ENCODE measurements at places on chromosomes 12 and 14.

- no peak for DNase-seq
Measured at GRCh38 chr12:23634344-23634743, 315.1 kb downstream of the SOX5 start.

DNA sequence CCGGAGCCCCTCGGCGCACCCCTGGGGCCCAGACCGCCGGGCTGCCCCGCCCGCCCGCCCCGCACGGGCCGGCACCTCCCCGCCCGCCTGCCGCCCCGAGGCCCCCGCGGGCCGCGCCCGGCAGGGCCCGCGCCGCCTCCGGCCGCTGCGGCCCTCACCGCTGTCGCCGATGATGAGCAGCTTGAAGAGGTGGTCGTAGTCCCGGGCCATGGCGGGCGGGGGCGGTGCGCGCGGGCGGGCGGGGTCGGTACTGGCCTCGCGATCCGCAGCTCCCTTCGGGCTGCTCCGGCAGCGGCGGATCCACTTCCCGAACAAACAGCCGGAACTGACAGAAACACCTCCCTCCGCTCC lies at the start of gene RAB35:
Gene RAB35 (minus strand): TSS at position 313 of the 351 bp plus-strand sequence. CDS start 103 bp downstream, at position 210.
- DNase-seq: no peak

DNA sequence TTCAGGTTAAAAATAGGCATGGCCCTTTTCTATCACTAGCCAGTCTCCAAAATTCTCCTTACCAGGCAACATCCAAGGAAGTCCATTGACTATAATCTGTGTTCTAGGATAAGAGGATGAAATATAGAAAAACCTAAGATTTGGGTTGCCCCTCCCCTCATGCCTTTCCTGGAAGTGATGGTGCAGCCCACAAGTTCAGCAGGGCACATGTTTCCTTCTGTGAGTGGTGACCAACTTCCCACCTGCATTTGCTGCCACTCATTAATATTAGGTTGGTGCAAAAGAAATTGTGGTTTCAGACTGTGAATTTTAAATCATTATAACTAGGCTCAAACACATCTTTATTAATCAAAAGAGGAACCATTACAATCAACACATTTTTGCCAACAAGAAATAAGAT lies 250.5 kb upstream of the FKBP4 start:
- no peak for DNase-seq

GRCh38 chr14:55762595-55763232 lies 182.7 kb downstream of the KTN1 start:
- no peak for DNase-seq

- DNase-seq: no peak
Measured at GRCh38 chr12:9027161-9028059, 38.1 kb downstream of the KLRG1 start.

GRCh38 chr12:113684053-113684907 lies 212.6 kb upstream of the LHX5 start:
- peak; percentile 17 for DNase-seq

DNA sequence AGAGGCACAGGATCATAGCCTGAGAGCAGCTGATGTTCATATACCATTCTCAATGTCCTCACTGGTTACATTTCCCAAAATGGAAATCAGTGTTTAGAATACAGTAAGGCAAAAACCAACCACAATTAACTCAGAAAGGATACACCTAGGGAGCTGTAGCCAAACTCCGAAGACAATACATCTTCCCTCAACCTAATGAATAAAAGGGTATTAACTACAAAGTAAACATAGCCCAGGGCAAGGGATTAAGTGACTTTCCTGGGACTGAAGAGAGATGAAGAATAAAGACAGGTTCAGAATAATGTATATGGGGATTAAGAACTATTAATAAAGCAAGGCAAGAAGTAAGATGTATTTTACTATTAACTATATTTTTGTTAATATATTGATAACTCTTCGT lies 79.5 kb downstream of the RPS29 start:
- no peak for DNase-seq

DNA sequence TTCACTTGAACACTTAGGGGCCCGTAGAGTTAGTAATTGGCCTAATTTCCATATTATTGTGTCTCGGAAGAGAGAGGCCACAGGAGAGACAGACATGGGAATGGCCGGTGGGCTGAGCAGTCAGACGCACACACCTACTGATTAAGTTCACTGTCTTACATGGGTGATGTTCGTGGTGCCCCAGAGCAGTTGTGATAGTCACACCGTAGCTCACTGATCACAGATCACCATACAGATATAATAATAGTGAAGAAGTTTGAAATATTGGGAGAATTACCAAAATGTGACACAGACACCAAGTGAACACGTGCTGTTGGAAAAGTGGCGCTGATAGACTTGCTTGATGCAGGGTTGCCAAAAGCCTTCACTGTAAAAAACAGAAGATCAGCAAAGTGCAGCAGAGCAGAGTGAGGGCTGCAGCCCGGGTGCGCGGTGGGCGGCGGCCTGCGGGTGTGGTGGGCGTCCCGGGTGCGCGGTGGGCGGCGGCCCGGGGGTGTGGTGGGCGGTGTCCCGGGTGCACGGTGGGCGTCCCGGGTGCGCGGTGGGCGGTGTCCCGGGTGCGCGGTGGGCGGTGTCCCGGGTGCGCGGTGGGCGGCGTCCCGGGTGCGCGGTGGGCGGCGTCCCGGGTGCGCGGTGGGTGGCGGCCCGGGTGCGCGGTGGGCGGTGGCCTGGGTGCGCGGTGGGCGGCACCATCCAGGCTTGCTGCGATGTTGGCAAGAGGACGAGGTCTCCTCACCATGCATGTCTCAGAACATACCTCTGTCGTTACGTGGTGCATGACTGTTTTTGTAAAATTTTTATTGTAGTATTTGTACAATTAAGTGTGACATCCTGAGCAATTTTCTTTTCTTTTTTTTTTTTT lies 34.3 kb upstream of the TEX22 start:
- DNase-seq: peak; percentile 32

DNA sequence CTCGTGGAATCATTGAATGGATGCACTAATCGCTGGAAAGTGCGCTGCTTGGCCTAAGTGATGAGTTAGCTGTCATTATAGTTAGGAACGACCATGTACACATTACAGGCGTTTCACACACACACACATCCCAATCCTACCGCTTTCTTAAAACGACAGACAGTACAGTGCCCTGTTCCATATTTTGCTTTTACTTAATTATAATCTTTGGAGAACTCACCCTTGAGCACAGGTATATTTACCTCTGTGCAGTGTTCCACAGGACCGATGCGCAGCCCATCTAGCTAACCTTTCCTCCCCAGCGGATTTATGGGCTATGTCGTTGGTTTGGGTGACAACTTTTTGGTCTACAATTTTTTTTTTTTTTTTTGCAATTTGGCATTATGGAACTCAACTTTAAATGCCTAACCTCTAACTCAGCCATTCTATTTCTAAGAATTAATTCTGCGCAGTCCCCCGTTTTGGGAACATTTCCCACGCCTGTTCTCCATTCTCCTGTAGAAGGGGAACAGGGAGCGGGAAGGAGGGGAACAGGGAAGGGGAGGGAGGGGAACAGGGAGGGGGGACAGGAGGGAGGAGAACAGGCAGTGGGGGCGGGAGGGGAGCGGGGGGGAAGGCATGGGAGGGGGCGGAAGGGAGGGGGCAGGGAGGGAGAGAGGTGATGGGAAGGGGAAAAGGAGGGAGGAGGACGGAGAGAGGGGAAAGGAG lies 663 bp upstream of the ULK1 start:
- DNase-seq: no peak

DNA sequence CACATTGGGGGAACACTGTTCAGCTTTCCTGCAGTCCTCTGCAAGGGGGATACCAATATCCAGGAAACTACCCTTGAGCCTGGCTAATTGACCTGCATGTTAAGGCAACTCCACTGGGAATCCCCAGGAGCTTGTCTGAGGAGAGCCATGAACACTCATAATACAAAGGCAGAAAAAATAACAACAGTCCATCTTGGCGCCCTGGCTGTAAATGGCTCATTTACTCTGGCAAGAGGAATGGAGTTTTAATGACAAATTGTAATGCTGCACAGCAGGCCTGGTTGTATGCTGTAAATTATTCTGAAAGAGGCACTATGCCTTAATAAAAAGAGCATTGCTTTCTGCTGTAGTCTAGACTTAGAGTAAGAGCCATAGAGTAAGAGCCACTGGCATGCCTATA lies 58.3 kb downstream of the SLC8A3 start:
- DNase-seq: no peak

GRCh38 chr12:92369636-92370035 lies 224.0 kb upstream of the BTG1 start:
- DNase-seq: no peak

GRCh38 chr14:22184830-22185168 lies 404.2 kb downstream of the DAD1 start:
- no peak for DNase-seq

- DNase-seq: no peak
Measured at GRCh38 chr12:93229494-93230325, 148.0 kb upstream of the NUDT4 start.

GRCh38 chr14:28102001-28102400 lies 664.6 kb upstream of the FOXG1 start:
- peak; percentile 82 for DNase-seq

DNA sequence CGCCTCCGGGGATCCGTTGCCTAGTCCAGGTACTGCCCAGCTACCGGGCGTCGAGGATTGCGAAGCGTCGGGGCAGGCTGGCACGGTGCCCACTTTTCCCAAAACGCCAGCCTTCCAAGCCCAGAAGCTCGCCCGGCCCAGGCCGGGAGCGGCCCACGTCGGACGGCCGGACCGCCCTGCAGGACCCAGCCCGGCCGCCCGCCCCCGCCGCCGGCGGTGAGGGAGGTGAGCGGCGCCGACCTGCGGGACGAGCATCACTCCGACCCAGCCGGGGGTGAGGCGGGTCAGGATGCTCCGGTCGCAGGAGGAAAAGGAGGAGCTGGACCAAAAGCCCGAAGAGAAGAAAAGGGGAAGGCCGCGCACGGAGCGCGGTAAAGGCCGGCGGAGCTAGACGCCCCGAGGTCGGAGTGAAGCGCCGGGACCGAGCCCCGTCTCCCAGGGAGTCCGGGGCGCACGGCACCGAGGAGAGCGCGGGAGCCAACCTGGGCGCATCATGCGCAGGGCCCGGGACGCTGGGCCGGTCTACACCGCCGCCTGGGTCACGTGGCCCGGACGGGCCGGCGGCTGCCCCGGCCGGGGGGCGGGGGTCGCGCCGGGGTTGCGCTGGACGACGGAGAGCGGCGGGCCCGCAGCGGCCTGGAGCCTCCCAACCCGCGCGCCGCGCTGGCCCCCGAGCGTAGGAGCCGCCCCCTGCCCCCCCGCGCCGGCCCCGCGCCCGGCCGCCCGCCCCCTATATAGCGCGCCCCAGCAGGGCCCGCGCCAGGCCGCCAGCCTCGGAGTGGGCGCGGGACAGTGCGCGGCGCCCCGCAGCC lies at the start of gene AQP5:
Gene AQP5 (plus strand): TSS at position 762 of the 812 bp plus-strand sequence. CDS start 146 bp downstream, outside the sequence.
- DNase-seq: no peak

- DNase-seq: no peak
Measured at GRCh38 chr12:45969084-45969483, 21.3 kb downstream of the SCAF11 start.

- no peak for DNase-seq
Measured at GRCh38 chr14:68744613-68745012, 48.3 kb downstream of the ZFP36L1 start.

DNA sequence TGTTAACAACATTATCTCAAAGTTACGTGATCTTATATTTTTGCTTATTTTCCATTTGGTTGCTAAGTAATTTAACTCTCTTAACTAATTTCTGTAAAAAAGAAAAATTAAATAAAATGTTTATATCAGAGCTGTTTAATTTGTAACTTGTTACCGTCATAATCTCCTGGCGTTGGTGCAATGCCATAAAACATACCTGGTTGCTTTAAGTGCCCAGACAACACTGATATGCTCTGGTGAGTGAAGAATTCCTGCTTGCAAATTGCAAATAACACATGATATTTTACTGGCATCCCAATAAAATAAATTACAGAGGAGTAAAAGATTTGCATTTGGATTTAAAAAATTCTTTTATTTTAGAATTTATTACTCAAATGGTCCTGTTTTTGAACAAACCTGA lies 640.1 kb upstream of the MIS18BP1 start:
- DNase-seq: no peak

DNA sequence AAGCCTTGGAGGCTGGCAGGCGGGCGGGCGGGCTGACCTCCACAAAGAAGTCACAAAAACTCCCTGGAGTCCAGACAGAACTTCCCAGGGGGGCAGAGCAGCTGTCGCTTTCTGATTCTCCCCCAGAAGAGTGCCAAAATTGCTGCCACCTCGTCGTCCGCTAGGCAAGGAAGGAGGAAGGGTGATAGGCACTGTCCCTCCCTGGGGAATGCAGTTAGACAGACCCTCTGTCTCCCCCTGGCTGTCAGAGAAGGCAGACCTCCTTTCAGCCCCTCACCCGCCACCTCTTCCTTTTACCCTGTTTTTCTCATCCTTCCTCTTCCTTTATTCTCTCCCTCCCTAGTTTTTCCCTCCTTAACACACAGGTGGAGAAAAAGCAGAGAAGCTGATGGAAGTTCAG lies 18.7 kb downstream of the GRIN2B start:
- DNase-seq: no peak

DNA sequence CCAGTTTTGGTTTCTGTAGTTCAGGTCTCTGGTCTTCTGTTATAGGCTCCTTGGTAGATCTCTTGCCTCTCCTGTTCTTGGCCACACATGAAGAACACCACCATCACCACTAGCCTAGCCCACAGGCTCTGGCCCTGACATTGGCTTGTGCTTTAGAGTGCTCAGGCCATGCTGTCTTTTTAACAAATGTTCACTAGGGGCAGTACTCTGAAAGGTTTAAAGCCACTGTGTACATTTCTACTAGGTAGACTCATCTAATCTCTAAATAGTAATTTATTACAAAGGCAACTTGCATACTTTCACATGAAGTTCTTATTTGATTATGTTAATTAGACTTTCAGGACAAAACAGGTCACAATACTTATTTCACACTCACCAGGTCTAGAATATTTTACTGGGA lies 38.3 kb downstream of the PDE6H start:
- DNase-seq: no peak

DNA sequence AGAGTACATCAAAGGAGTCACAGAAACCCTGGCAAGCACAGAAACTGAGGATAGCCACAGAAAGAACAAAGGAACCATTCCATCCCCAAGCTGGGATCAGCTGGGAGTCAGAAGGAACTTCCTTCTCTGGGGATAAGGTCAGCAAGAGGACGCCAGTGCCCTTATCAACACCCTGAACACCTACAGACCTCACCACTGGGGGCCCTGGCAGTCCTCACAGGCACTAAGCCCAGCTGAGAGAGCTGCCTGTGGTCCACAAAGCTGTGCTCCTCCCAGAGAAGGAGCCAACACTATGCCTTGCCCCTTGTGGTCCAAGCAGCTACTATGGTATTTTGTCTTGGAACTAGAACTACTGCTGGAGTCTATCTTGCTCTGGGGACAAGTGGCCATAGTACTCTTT lies 171.1 kb upstream of the CCDC196 start:
- no peak for DNase-seq

GRCh38 chr12:86006727-86007126 lies 132.6 kb downstream of the NTS start:
- no peak for DNase-seq
